T-helper 1 cell (primary cell): ENCODE measurements at places on chromosomes 16 and 17.
A peak's percentile ranks its signal among the peaks of the same experiment; 100 is the strongest.

DNA sequence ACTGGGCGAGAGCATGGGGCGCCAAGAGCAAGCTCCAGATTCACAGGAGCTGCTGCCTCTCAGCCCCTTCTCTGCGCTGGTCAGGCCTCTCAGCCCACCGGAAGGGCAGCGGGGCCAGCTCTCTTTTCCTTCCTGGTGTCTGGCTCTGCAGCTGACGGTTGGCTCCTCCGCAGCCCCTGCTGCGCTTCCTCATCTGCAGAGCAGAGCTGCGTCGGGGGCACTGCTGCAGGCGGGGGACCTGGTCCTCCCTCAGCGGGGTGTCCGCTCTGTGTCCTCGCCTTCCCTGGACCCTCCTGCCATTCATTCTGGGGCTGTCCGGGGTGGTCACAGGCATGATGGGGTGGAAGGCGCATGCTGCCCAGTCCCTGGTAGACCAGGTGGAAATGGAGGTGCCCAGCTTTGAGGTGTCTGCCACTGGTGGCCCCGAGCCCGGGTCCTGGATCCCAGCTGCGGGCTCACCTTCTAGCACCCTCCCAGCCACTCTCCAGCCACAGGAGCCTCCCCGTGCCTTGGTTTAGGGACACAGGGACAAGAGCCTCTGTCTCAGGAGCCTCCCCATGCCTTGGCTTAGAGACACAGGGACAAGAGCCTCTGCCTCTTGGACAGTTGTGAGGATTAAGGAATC, 84.8 kb downstream of the IRF8 start:
- no peak for DNase-seq

- DNase-seq, result no peak
These were observed 30.8 kb downstream of the FBXO31 start for GRCh38 chr16:87352818-87353217.

GRCh38 chr17:69455040-69455439, 40.5 kb downstream of the MAP2K6 start:
- DNase-seq, result no peak

DNA sequence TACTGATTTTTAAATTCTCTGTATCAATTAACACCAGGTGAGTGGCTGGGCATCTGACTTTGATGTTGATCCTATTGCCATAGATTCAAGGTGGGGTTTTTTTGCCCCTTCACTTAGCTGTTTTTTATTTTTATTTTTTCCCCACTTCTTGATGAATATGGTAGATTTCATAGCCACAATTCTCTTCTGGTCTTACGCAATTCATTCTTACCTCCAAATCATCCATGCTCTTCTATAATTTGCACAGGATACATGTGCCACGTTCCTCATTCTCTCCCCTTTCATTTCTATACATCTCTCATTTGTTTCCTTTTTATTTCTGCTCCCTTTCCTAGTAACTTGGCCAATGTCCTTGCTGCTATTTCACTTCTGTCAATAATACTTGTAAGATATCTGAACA, 14.9 kb upstream of the HS3ST4 start:
- no peak for DNase-seq

- no peak for DNase-seq
These were observed 53.1 kb downstream of the PRMT7 start for GRCh38 chr16:68363658-68364521.

- DNase-seq, result no peak
These were observed 401.0 kb downstream of the HS3ST3B1 start for GRCh38 chr17:14701886-14702285.

GRCh38 chr16:58638148-58639036, 8.8 kb upstream of the CNOT1 start:
- DNase-seq, result no peak

GRCh38 chr17:50461550-50462132, 7.0 kb downstream of the CHAD start:
- DNase-seq, result no peak

DNA sequence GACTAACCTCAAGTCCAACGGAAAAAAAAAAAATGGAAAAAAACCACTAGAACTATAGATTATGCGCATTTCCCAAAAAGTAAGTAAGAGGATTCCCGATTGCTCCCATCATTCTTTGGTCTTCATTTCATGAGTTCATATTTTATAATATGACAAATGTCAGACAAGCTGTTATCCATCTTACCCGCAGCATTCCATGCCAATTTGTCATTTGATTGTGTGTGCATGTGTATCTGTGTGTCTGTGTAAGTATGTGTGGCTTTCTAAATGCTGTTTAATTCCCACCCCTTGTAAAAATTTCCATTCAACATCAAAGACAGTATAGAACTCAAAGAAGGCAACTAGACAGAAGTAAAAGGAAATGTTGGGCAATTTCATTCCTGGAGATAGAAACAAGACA, 434.1 kb downstream of the CDH11 start:
- DNase-seq, result no peak

DNA sequence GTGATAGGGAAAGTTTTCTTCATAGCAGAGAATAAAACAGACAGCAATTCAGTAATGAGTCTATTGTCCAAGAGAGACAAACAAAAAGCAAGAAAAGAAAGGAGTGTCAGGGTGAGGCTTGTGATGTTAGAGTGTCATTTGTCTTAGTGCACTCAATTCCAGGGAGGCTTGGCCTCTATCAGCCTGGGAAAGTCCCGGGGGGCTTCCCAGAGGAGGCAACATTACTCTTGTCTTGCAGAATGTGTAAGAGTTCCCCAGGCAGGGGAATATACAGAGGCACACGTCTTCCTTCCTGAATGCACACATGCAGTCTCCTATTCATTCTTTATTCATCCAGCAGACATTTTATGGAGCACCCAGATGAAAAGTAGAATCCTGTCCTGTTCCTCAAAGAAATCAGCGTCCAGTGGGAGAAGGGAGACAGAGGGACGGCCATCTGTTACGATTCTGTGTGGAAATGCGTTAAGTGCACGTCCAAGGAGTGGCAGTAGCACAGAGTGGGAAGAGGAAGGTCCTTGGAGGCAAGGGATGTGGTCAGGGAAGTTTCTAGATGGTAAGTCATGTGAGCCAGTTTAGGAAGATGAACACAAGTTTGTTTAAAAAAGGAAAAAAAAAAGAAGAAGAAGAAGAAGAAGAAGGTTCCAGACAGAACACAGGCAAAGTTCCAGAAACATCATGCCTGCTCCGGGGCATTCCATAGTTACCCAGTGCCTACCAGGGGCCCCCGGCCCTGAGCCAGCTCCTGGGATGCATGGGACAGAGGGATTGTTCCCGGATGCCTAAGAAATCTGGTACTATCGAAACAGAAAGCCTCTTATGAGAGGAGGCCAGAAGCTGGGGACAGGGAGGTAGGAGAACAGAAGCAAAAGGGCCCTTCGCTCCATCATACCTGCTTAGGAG, 21.1 kb downstream of the CACNG4 start:
- no peak for DNase-seq

DNA sequence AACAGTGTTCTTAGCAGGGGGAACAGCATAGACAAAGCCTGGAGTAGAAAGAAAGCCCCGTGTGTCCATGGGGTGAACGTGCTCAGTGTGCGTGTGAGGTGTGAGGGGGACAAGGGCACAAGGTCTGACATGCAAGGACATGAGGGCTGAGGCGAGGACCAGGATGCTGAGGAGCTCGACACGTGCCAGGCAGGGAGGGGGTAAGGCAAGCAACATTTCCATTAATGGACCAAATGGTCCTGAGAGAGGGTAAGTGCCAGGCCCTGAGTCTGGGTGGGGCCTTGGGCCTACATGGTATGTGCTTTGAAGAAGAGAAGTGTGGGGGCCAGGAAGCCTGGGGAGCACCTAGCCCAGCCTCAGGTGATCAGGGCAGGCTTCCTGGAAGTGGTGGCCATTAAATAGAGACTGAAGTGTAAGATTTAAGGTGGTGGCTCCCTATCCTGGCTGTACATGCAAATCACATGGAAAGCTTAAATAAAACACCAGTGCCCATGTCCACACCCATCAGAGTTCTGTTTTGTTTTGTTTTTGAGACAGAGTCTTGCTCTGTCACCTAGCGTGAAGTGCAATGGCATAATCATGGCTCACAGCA, 29.3 kb downstream of the ADCY7 start:
- DNase-seq, result no peak

- no peak for DNase-seq
These were observed 13.8 kb downstream of the HROB start for GRCh38 chr17:44155488-44155887.

- no peak for DNase-seq
These were observed 15.0 kb upstream of the USP32 start for GRCh38 chr17:60406887-60407286.

DNA sequence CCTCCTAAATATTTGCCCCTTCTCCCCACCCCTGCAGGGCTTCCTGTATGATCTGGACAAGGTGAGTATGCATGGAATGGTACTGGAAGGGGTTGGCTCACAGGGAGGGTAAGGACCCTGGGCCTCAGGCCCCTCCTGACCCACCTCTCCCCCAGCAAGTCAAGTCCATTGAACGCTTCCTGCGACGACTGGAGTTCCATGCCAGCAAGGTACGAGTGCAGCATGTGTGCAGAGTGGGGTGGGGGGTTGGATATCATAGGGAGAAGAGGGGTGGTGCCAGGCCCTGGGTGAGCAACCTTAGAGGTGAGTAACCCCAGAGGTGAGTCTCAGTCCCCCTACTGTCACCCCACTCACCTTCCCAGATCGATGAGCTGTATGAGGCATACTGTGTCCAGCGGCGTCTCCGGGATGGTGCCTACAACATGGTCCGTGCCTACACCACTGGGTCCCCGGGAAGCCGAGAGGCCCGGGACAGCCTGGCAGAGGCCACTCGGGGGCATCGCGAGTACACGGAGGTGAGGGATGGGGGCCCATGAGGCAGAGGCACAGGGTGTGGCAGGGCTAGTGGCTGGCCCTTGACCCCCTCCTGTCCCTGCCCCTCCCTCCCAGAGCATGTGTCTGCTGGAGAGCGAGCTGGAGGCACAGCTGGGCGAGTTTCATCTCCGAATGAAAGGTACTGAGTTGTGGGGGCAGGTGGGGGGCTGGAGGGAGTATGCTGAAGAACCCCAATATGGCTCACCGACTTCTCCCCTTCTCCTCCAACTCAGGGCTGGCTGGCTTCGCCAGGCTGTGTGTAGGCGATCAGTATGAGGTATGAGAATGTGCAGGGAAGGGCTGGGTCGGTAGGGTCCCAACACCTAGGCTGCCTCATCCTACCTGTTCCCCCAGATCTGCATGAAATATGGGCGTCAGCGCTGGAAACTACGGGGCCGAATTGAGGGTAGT, 11.3 kb downstream of the RIPOR1 start:
- no peak for DNase-seq

GRCh38 chr17:73976676-73977521, 226.6 kb upstream of the RPL38 start:
- DNase-seq, result no peak

DNA sequence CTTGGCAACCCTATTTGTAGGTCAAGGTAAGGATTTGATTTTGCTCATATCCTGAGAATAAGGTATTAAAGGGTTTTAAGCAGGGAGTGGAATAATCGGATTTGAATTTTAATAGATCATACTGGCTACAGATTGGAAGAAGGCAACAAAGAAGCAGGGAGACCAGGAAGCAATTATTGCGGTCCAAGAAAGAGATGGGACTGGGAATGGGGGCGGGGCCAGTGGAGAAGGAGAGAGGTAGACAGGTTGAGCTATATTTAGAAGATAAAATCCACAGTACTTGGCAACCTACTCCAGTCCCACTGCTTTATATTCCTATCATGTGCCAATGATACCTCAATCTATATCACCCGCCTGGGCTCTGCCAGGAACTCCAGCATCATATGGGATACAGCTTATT, 5.8 kb upstream of the NOL11 start:
- DNase-seq, result no peak

DNA sequence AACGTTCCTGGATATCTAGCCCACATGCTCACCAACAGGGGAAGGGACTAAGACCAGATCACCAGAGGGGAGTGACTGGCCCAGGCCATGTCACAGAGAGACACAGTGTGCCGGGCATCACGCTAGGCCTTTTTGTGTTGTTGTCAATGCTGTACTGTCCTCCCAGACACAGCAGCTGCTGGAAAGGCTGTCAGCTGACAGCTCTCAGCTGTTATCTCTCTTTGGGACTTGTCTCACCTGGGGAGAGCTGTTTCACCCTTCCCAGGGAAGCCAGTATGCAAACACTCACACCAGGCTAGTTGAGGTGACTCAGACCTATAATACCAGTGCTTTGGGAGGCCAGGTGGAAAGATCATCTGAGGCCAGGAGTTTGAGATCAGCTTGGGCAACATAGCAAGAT, 19.4 kb downstream of the UNC45B start:
- DNase-seq, result no peak

DNA sequence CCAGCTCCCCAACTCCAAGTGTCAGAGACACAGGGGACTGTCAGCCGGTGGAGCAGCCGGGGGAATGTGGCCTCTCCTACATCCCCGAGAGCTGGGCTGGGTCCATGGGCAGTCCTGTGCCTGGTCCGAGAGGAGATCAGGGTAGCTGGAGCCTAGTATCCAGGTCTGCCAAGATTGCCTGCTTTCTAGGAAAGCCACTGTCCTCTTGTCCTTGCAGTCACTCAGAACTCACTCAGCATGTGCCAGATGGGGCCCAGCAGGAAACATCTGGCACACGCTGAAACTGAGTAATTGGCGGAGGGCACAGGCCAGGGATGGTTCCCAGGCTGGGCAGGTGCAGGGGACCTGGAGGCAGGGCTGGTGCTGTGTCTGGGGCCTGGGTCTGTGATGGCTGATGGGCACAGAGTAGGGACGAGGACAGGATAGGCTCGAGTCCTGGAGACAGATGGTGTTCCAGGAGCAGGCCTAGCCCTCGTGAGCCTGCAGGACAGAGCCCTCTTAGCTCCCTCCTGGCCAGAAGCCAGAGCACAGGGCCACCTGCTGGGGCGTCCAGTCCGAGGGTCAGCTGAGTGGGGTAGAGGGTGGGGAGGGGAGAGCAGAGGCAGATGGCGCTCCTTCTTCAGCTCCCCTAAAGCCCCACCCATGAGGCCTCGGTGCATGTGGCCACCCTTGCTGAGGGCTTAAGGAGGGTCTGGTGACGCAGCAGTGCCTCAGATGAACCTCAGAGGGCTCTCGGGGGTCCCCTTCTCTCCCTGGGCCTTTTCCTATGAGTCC, 31.1 kb downstream of the ADCY7 start:
- DNase-seq, result no peak

DNA sequence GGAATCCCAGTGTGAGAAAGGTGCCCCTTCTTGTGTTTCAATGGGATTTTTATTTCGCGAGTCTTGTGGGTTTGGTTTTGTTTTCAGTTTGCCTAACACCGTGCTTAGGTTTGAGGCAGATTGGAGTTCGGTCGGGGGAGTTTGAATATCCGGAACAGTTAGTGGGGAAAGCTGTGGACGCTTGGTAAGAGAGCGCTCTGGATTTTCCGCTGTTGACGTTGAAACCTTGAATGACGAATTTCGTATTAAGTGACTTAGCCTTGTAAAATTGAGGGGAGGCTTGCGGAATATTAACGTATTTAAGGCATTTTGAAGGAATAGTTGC, 567 bp downstream of the UBB start:
- DNase-seq, result peak; percentile 14

DNA sequence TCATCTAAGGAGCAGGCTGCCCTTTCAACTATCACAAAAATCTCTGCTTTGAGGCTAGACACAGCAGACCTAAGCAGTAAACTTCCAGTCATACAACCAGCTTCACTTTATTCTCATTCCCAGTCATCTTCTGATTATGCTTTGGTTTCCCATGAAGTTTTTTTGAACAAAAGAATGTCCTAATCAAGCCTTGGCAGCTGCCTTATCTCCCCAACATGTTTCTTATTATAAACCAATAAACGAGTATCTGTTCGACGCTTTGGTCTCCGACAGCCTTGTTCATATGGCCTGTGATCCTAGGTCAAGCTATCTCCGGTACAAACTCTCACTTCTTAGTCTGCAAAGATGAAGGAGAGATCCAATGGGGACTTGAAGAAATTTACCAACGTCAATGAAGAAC, 47.4 kb upstream of the CDYL2 start:
- no peak for DNase-seq
